ENCODE measurements at places on chromosomes 5 and 9. TPM values are rescaled to one million over a fixed set of nuclear protein-coding genes. Genes with fewer than 3 reads are reported as not detected.

The PPIP5K2 gene
- 9.3 TPM for total RNA-seq

The GIN1 gene
- 12.5 TPM for total RNA-seq

The FAT2 gene
- not detected for total RNA-seq

The C9orf50 gene
- total RNA-seq = not detected

The KCNV2 gene
- not detected for total RNA-seq

The IFNA21 gene
- not detected for total RNA-seq

The ABO gene
- 0.86 TPM for total RNA-seq

The ALG2 gene
- 18.8 TPM for total RNA-seq

The ELOVL7 gene
- total RNA-seq = 0.29 TPM

The TBC1D2 gene
- 2.7 TPM for total RNA-seq

The CTSL gene
- 45.8 TPM for total RNA-seq

The FBP2 gene
- total RNA-seq = 55.8 TPM

The P4HA2 gene
- 19.3 TPM for total RNA-seq

The ZCCHC7 gene
- total RNA-seq = 10.3 TPM

The SV2C gene
- total RNA-seq = not detected

DNA sequence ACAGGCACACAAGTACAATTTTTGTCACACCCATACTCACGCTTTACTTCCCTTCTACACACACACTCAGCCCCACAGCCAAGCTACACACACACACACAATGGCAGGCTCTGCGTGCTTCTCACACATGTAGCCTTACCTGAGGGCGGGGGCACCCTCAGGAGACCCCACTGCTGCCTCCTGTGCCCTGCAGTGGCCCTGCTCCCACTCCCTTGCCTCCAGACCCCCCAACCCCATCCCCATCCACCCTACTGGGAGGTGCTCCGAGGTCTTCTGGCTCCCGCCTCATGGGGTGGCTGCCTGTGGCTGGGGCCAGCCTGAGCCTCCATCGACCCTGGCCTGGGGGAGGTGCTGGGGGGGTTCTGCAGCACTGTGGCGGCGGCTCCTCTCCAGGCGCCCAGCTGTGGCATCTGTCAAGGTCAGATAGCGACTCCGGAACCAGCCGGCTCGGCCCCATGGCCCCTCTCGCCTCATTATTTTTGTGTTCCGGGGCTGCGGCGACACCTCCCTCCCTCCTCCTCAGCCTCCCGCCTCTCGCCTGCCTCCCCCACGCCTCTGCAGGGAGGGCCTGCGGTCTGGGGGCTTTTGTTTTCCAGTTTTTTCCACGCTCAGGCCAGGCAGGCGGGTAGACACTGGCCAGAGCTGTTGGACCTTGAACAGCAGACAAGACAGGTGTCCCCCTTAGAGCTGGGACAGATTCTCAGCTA, 21.7 kb downstream of the CXXC5 start:
- H3K27ac ChIP-seq = peak overlapping the region; percentile 98
- peak overlapping the region; percentile 67 for H3K4me3 ChIP-seq

GRCh38 chr5:60177596-60177995, 284.1 kb upstream of the PDE4D start:
- no peak for DNase-seq
- no peaks in the 10 kb centered on the region for H3K27me3 ChIP-seq
- H3K36me3 ChIP-seq = no peaks in the 10 kb centered on the region
- H3K27ac ChIP-seq = no peak overlapping the region

GRCh38 chr5:60677850-60678664, 21.9 kb downstream of the DEPDC1B start:
- H3K27me3 ChIP-seq = peaks cover 1% of the 10 kb centered on the region
- no peak overlapping the region for H3K4me3 ChIP-seq
- H3K36me3 ChIP-seq = no peaks in the 10 kb centered on the region
- no peaks in the 10 kb centered on the region for H3K4me1 ChIP-seq
- no peak overlapping the region for H3K27ac ChIP-seq
- no peak for DNase-seq

GRCh38 chr5:39178861-39179260, 40.5 kb downstream of the FYB1 start:
- H3K4me3 ChIP-seq = no peak overlapping the region
- DNase-seq = no peak
- H3K36me3 ChIP-seq = no peaks in the 10 kb centered on the region
- H3K27me3 ChIP-seq = no peaks in the 10 kb centered on the region
- H3K27ac ChIP-seq = no peak overlapping the region

DNA sequence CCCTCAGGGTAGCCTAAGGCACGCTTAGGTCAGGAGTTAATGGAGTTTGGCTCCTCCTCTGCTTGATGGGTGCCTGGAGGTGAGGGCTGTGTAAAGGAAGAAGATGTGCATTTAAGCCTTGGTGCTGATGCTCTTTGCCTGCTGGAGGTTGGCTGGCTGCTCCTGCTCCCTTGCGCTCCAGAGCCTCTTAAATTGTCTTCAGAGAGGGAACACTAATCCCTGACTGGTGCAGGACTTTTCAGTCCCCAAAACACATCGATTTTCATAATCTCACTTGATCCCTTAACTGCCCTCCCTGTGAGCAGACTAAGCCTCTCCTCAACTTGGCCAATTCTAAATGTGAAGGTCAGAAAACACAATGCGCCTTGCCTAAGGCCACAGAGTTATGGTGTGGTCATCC, 16.2 kb upstream of the TCOF1 start:
- H3K27me3 ChIP-seq = no peaks in the 10 kb centered on the region
- H3K4me1 ChIP-seq = peaks cover 9% of the 10 kb centered on the region
- H3K27ac ChIP-seq = no peak overlapping the region
- no peak for DNase-seq
- H3K36me3 ChIP-seq = no peaks in the 10 kb centered on the region

- H3K27me3 ChIP-seq = no peaks in the 10 kb centered on the region
- H3K4me1 ChIP-seq = peaks cover 26% of the 10 kb centered on the region
These were observed 36.2 kb downstream of the FBXL17 start for GRCh38 chr5:108345541-108346171.

GRCh38 chr5:77300451-77300850, 90.0 kb downstream of the PDE8B start:
- DNase-seq = no peak
- no peak overlapping the region for H3K27ac ChIP-seq
- no peaks in the 10 kb centered on the region for H3K4me1 ChIP-seq
- H3K36me3 ChIP-seq = no peaks in the 10 kb centered on the region
- H3K27me3 ChIP-seq = no peaks in the 10 kb centered on the region

GRCh38 chr5:128436749-128437188, 101.3 kb downstream of the FBN2 start:
- no peaks in the 10 kb centered on the region for H3K4me1 ChIP-seq
- no peak for DNase-seq
- H3K27ac ChIP-seq = no peak overlapping the region
- no peak overlapping the region for H3K4me3 ChIP-seq

GRCh38 chr9:97136421-97136820, 97.5 kb upstream of the CTSV start:
- DNase-seq = no peak
- H3K36me3 ChIP-seq = no peaks in the 10 kb centered on the region

DNA sequence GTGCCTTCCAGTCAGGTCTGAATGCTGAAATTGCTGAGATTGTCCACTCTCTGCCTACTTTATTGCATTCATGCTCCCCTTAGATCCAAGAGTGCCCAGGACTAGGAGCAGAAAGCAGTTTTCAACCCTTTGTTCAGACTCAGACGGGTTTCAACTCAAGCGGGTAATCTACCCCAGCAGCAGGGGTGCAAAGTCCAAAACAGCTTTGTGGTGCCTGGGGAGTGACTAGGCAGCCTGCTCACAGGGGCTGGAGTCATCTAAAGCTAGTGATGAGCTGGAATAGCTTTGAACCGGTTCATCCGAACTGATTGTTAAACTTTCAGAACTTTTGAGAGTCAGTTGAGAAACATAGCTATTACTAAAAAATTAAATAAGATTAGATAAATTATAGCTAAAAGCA, 71.0 kb upstream of the IQGAP2 start:
- H3K4me1 ChIP-seq = no peaks in the 10 kb centered on the region
- H3K36me3 ChIP-seq = no peaks in the 10 kb centered on the region
- H3K27ac ChIP-seq = no peak overlapping the region

DNA sequence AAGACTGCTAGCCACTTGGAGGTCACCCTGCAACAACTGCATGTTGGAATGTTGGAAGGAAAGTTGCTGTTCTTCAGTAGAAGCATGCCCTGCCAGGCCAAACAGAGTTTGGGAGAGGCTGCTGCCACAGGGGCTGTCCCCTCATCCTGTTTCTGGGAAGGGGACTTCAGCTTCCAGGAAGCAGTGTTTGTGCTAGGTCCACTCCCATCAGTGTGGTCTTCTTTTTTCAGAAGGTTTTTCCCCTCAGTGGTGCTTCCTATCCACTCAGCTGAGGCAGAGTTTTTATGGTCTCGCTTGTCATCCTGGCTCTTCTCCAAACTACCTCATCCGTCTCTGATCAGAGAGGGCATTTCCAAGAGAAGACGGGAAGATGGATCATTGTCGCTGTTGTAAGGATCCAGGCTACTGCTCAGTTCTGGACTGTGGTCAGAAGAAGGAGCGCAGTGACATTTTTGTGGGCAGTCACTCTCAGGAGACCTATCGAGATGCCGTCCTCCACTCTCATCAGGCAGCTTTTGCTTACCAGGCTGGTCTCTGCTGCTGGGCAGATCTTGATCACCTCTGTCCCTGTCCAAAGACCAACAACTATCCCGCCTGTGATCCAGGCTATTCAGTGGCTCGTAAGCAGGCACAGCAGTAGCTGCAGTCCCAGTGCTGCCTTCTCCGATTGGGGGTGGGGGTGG, 97.8 kb upstream of the C5orf63 start:
- H3K4me1 ChIP-seq = no peaks in the 10 kb centered on the region
- no peak overlapping the region for H3K4me3 ChIP-seq
- H3K36me3 ChIP-seq = no peaks in the 10 kb centered on the region

GRCh38 chr5:91212714-91213092, 170.4 kb downstream of the ARRDC3 start:
- H3K36me3 ChIP-seq = no peaks in the 10 kb centered on the region
- H3K4me1 ChIP-seq = peaks cover 6% of the 10 kb centered on the region
- H3K4me3 ChIP-seq = no peak overlapping the region
- peak overlapping the region; percentile 18 for H3K27ac ChIP-seq
- DNase-seq = no peak

- H3K27ac ChIP-seq = no peak overlapping the region
- H3K36me3 ChIP-seq = no peaks in the 10 kb centered on the region
- H3K27me3 ChIP-seq = no peaks in the 10 kb centered on the region
- no peak overlapping the region for H3K4me3 ChIP-seq
- no peak for DNase-seq
- H3K4me1 ChIP-seq = no peaks in the 10 kb centered on the region
These were observed 213.5 kb downstream of the DENND1A start for GRCh38 chr9:123716339-123716945.

DNA sequence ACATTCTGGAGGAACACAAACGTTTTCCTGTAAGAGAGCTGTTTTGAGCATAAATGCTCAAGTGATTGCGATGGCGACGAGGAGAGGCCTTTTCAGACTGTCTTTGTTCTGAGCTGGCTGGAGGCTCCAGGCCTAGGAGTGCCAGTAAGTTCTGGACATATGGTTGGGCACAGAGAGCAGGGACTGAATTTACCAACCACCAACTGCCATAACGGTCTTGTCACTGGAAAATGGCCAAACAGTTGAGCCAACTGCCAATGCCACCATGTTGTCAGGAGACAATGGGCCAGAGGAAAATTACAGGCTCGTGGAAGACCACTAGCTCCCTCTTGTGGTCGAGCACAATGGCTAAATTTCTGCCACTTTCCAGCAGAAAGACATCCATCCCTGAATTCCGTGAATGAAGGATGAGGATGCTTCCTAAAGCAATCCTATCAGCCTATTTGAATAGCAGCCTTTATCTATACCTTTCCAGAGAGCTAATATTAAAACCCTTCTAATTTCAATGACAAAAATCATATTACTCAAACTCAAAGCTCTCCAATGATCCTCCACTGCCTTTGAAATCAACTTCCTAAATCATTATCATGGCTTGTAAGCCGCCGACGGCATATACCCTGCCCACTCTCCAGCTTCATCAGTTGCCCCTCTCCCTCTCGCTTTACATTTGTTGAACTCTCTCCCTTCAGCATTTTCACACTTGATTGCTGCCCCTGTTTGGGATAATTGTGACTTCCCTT, 66.9 kb upstream of the GLIS3 start:
- no peak overlapping the region for H3K27ac ChIP-seq
- no peaks in the 10 kb centered on the region for H3K36me3 ChIP-seq
- H3K4me3 ChIP-seq = no peak overlapping the region

GRCh38 chr5:74543162-74543995, 97.1 kb downstream of the ENC1 start:
- H3K36me3 ChIP-seq = no peaks in the 10 kb centered on the region
- H3K27me3 ChIP-seq = no peaks in the 10 kb centered on the region
- H3K4me1 ChIP-seq = no peaks in the 10 kb centered on the region
- DNase-seq = peak; percentile 35
- peak overlapping the region; percentile 8 for H3K4me3 ChIP-seq

- DNase-seq = no peak
- no peaks in the 10 kb centered on the region for H3K27me3 ChIP-seq
- no peak overlapping the region for H3K4me3 ChIP-seq
- H3K4me1 ChIP-seq = no peaks in the 10 kb centered on the region
- no peak overlapping the region for H3K27ac ChIP-seq
- H3K36me3 ChIP-seq = no peaks in the 10 kb centered on the region
These were observed 80.0 kb upstream of the TRIO start for GRCh38 chr5:14063138-14063537.

- no peak for DNase-seq
- H3K4me1 ChIP-seq = no peaks in the 10 kb centered on the region
- H3K27ac ChIP-seq = no peak overlapping the region
- H3K27me3 ChIP-seq = no peaks in the 10 kb centered on the region
- no peaks in the 10 kb centered on the region for H3K36me3 ChIP-seq
These were observed 52.1 kb upstream of the GARNL3 start for GRCh38 chr9:127212453-127212852.

DNA sequence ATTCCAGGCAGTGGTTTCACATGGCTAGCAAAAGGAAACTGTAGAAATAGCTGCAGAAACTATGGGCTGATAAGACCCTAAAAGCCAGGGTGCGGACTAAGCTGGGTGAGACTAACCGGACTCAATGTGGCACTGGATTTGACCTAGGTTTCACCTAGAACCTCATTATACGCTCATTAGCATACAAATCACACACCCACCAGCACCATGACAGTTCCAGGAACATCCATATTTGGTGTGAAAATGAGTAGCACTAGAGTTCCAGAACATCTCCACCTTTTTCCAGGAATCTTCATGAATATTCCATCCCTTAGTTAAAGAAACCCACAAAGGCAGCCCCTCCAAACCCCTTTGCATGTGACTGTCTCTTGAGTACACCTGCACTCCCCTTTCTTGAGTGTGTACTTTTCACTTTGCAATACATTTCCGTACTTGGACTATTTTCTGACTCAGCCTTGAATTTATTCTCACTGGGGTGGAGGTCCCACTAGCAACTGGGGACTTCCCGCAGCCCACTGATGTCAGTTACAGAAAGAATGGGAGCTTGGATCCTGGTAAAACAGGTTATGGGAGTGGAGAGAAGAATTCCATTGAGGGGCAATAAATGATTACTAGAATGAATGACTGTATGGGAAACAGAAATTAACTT, 58.0 kb upstream of the SPATA31C2 start:
- H3K27me3 ChIP-seq = no peaks in the 10 kb centered on the region
- DNase-seq = no peak
- no peak overlapping the region for H3K4me3 ChIP-seq

DNA sequence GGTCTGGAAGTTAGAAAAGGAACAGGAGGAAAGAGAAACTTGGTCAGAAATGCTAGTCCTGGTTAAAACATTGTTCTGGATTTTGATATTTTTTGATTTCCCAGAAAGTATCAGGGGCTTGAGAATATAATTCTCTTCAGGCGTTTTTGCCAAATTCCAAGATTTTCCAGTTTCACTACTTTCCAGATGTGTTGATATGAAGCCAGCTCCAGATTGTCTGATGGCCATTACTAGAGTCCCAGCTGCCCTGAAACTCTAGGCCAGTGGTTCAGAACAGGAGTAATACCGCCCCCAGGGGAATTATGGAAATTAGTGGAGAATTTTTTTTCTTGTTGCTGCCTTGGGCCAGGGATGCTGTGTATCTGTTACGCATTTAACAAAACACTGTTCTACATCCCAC, 88.6 kb downstream of the KCNN2 start:
- no peak overlapping the region for H3K27ac ChIP-seq
- H3K4me1 ChIP-seq = no peaks in the 10 kb centered on the region
- no peaks in the 10 kb centered on the region for H3K36me3 ChIP-seq
- no peaks in the 10 kb centered on the region for H3K27me3 ChIP-seq
- no peak for DNase-seq
